HT1080 (cell line): ENCODE measurements at places on chromosomes 5 and 9. TPM values are rescaled to one million over a fixed set of nuclear protein-coding genes. Genes with fewer than 3 reads are reported as not detected.

GFI1B gene
- total RNA-seq, result not detected in 2 replicates

LCN12 gene
- total RNA-seq, result not detected in 2 replicates

- DNase-seq, result no peak
These were observed 500.7 kb downstream of the CETN3 start for GRCh38 chr5:89908876-89909275.

- DNase-seq, result peak; percentile 29
These were observed 477.0 kb upstream of the RGMB start for GRCh38 chr5:98296426-98296825.

DNA sequence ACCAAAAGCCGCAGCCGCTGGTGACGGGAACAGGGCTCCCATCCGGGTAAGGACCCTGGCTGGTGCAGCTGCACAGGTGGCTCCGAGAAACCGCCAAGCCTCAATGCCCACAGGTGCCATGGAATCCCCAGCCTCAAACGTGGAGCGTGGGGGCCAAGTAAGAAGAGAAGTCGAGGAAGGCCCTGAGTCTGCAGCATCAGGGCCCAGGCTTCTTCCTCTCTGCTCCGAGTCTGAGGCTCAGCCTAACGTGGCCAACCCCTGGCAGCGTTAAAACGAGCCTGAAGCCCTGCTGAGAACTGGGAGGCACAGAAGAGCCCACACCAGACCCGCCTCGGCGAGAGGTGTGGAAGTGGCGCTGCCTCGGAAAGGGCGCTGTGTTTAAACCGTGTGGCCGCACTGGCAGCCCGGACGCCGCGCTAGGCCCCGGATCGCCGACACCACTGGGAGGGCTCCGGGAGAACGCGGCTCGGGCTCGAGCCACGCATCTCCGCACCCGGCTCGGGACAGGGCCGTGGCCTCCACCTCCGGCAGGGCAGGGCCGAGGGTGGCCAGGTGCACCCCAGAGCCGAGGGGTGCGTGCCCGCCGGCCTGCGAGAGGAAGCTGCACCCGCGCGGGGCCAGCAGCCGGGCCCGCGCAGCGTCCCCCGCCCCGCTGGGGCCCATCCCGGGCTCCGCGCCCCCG is 730 bp downstream of the ZMYND19 start:
- DNase-seq, result no peak
